ENCODE measurements at places on chromosomes 13 and 19. TPM values are rescaled to one million over a fixed set of nuclear protein-coding genes. Genes with fewer than 3 reads are reported as not detected.

DNA sequence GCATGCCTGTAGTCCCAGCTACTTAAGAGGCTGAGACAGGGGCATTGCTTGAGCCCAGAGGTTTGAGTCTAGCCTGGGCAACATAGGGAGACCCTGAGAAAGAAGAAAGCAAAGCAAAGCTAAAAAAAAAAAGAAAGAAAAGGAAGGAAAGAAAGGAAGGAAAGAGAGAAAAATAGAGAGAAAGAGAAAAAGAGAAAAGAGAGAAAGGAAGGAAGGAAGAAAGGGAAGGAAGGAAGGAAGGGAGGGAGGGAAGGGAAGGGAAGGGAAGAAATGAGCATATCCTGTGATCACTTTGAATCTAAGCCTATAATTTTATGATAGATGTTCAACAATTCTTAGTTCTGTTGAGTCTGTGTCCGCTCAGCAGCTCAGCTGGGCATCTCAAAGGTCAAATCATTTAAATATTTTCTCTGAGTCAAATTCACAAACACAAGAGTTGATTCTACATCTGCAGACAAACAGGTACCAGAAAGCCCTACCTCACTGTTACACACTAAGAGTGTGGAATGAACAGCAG is 70.4 kb downstream of the SUCLA2 start:
- DNase-seq: no peak

DNA sequence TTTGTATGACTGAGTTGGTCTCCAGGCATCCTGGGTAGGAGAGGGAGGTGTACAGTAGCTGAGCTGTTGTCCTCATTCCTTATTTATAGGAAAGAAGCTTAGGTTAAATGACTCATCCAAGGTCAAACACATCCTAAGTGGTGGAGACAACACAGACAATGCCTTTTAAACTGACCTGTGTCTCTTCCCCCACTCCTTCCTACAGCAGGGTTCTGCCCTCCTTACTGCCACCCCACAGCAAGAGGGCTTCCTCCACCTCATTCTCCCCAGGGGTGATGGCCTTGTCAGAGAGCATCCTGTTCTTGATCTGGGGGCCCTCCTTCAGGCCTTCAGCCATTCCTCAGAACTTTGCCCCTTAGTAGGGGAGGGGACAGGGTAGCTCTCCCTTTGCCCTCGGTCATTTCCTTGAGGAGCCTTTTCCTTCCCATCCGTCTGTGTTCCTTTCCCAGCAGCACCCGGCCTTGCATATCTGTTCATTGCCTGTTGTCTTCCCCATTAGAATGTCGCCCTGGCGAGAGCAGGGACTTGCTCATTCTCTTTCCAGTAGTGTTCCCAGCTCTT is 48.2 kb upstream of the GPI start:
- no peak for DNase-seq

GRCh38 chr19:16463991-16464575 is 7.7 kb downstream of the EPS15L1 start:
- no peak for DNase-seq

- no peak for DNase-seq
Observed at GRCh38 chr13:77583581-77583980, 48.1 kb downstream of the SCEL start.

GRCh38 chr19:15584095-15584494 is 30.9 kb upstream of the CYP4F8 start:
- no peak for DNase-seq

Gene PSG11
- polyA plus RNA-seq: not detected

Gene KIR2DL1
- polyA plus RNA-seq: not detected

Gene TMIGD2
- 0.38 TPM for polyA plus RNA-seq

Gene TTC9B
- polyA plus RNA-seq: 0.26 TPM

Data from renal cortex interstitium (tissue), 15 donors.